ENCODE measurements at places on chromosomes 12 and 14. TPM values are rescaled to one million over a fixed set of nuclear protein-coding genes. Genes with fewer than 3 reads are reported as not detected.

DNA sequence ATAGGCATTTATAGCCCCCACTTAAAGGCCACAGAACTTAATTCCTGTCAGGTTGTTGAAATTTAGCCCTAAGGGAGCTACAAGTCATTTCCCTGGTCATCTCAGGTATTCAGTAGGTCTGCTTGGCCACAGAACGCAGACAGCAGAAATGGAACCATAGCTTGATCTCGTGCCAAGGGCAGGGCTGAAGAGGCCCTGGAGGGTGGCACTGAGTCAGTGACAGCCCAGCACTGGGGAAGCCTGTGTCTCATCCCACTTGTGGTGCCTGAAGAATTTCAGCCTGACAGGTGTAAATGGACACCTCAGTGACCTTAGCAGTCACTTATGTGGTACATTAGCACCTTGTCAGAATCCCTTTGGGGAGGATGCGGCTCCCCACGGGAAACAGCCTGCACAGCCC lies 6.6 kb downstream of the PRKAB1 start:
- no peak for DNase-seq

DNA sequence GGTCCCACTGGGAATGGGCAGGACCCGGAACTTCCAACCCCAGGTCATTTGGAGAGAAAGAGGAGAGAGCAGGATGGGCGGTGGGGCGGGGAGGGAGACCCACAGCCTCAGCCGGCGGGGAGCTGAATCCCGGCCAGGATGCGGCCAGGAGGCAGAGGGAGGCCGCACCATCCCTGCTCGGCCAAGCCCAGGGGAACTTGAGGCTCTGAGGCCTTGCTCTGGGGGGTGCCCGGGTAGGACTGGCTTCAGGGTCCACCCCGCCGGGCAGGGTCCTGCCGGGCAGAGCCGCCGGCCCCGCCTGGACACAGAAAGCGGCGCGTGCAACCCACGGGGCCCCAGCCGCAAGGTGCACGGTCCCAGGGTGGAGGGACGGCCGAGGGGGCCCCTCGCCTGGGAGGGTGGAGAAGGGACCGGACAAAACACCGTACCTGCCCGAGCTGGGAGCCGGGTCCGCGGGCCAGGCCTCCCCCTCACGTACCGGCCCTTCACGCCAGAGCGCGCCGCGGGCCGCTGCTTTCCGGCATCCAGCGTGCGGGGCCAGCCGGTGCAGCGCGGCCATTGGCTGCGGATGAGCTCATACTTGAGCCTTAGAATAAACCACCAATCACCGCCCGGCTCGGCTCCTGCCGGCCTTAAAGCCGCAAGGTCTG lies at the start of gene RPS6KL1:
TSS of gene RPS6KL1 (minus strand) at position 509 of the 650 bp plus-strand sequence. CDS start 1,719 bp downstream, outside the sequence.
- DNase-seq, result peak; percentile 90

DNA sequence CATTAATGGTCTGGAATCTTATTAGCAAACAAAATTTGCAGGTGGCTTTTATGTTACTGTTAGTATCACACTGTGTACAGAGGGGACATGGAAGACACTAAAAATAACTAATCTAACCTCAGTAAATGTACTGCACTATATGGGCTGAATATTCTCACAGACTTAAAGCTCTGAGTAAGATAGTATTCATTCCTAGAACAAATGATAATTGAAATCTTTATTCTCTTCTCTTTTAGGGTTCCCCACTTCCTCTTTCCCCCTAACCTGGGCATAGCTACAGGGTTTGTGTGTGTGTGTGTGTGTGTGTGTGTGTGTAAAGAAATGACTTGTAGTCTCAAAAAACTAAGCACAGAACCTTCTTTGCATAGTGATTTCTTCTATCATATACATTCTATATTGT lies 21.4 kb upstream of the HECTD1 start:
- DNase-seq, result no peak

Gene SERPINA1
- 6.0 TPM for total RNA-seq

- no peak for DNase-seq
Observed at GRCh38 chr12:68904351-68904962, 28.5 kb downstream of the CPM start.
